Upper lobe of right lung (tissue), 1 donor: ENCODE measurements at places on chromosomes 3 and 15. TPM values are rescaled to one million over a fixed set of nuclear protein-coding genes. Genes with fewer than 3 reads are reported as not detected.
A peak's percentile ranks its signal among the peaks of the same experiment; 100 is the strongest.

ZMYND10 gene
- 2.8 TPM for total RNA-seq

DAZL gene
- total RNA-seq = not detected

SUCLG2 gene
- 53.8 TPM for total RNA-seq

HHATL gene
- total RNA-seq = not detected

CILP gene
- total RNA-seq = 1.1 TPM

CADM2 gene
- total RNA-seq = 0.55 TPM

IL17RE gene
- 22.6 TPM for total RNA-seq

- no peaks in the 10 kb centered on the region for H3K4me1 ChIP-seq
- no peak overlapping the region for H3K27ac ChIP-seq
- no peak overlapping the region for H3K4me3 ChIP-seq
- DNase-seq = no peak
- H3K36me3 ChIP-seq = no peaks in the 10 kb centered on the region
Observed at GRCh38 chr15:77663256-77663655, 30.5 kb upstream of the LINGO1 start.

- H3K27ac ChIP-seq = no peak overlapping the region
- DNase-seq = no peak
- H3K4me1 ChIP-seq = no peaks in the 10 kb centered on the region
- no peaks in the 10 kb centered on the region for H3K27me3 ChIP-seq
Observed at GRCh38 chr3:135383301-135383700, 582.2 kb upstream of the PPP2R3A start.

GRCh38 chr3:12545473-12545791 is at the start of gene MKRN2OS:
MKRN2OS (minus strand) TSS chr3:12545499; CDS start chr3:12545464, 35 bp downstream.
- DNase-seq = no peak
- H3K4me1 ChIP-seq = no peaks in the 10 kb centered on the region
- H3K27ac ChIP-seq = no peak within 1 kb of the TSS
- H3K27me3 ChIP-seq = no peaks in the 10 kb centered on the region
- H3K4me3 ChIP-seq = peak within 1 kb of the TSS; percentile 11

GRCh38 chr15:59873644-59874272 is 130.4 kb upstream of the FOXB1 start:
- no peaks in the 10 kb centered on the region for H3K36me3 ChIP-seq
- peaks cover 34% of the 10 kb centered on the region for H3K27me3 ChIP-seq
- no peak for DNase-seq

DNA sequence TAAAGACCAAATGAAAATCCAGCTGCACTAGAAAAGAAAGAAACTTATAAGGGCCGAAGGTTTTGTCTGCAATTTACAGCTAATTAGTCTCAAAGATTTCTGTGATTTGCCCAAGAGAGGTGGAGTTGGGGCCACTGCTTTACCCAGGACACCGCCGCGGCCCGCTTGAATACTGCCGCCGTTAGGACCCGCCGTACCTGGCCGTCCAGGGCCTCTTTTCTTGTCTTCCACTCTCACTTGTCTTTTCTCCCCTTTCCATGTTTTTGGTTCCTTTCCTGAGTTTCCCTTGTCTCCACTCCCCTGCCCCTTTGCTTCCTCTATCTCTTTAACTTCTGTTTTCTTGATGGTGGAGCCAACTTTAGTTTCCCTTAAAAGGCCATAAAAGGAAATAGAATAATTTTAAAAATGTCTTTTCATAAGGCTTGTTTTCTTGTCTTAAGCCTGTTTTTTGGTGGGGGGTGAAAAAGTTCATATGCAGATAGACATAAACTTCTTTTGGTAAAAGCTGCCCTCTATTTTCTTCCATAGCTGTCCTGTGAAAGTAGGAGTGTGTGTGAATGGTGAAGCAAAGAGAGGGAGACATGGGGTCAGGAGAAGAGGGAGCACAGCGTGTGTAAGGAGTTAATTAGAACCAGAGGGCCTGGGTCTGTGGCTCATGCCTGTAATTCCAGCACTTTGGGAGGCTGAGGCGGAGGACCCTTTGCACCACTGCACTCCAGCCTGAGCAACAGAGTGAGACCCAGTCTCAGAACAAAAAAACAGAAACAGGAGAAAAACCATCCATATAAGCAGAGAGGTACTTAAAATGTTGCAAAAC is 16.0 kb upstream of the CCNL1 start:
- H3K27ac ChIP-seq = peak overlapping the region; percentile 96
- H3K4me1 ChIP-seq = peaks cover 20% of the 10 kb centered on the region
- peak overlapping the region; percentile 75 for H3K4me3 ChIP-seq
- DNase-seq = peak; percentile 70

DNA sequence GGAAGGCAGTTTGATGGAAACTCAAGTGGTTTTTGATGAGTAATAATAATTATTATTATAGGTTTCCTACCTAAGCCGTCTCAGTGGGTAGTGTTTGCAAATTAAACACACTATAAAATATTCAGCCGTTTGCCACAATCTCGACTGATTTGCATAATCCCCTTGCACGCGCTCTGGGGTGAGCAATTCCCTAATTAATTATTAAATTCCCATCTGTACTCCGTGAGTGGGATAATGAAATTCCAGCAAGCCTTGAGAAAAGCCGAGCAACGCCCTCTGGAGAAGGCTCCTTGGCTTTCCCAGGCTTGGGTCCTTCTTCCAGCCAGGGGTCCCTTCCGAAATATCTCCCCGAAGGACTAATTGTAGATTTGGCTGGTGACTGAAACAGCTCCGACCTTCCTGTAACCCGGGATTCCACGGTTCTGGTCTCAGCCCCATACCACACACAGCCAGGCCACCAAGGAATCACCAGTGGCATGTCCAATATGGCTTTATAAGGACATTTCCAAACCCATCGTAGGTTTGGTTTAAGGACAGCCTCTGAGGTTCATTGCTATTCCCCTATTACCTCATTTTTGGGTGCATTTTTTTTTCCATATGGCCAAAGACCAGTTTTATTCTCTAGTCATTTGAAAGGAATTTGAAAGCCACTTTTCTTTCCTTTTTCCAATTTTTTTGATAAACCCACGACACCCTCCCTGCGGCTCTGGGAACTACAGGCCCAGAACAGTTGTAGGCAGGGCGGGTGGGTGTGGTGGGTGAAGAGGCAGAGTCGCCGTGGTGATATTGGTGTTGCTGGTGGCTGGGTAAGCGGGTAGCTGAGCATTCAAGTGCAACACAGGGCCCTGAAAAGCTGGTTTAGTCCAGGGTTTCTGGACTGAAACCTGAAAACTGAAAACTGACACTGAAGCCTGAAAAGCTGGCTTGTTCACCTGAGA is 33.2 kb upstream of the RGMA start:
- no peak overlapping the region for H3K27ac ChIP-seq
- DNase-seq = no peak
- H3K36me3 ChIP-seq = no peaks in the 10 kb centered on the region
- H3K4me1 ChIP-seq = no peaks in the 10 kb centered on the region

DNA sequence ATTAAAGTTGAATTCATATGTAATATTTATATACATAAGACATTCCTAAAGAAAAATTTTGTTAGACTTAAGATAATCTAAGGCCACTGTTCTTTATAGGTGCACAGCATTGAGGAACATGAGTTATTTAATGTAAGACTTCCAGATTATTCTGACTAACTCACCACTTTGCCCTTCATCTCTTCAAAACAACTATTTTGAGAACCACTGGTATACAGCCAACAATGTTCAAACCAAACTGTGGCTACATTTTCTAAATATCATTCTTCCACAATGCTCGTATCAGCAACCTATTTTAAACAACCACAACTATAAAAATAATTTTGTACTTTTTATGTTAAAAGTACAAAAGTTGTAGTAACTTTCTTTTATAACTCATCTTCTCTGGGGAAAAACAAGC is 199.8 kb upstream of the ALCAM start:
- no peak for DNase-seq
- no peaks in the 10 kb centered on the region for H3K27me3 ChIP-seq
- H3K4me1 ChIP-seq = no peaks in the 10 kb centered on the region
- no peaks in the 10 kb centered on the region for H3K36me3 ChIP-seq
- no peak overlapping the region for H3K27ac ChIP-seq

DNA sequence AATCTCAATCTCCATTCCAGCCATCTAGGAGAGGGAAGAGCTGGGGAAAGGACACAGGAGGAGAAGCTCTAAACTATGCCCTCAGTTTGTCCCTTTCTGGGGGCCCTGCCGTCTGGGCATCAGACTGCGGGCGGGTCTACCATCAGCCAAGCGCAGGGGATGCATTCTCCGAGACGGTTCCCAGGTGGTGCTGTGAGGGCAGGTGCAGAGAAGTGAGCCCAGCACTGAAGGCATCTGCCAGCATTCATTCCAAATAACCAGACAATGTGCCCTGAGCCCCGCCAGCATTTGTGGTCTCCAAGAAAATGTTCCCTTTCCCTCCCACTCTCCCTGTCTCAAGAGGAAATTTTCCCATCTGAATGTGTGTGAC is 265.7 kb downstream of the XXYLT1 start:
- H3K36me3 ChIP-seq = no peaks in the 10 kb centered on the region
- H3K27ac ChIP-seq = no peak overlapping the region
- peak; percentile 33 for DNase-seq
- peaks cover 16% of the 10 kb centered on the region for H3K4me1 ChIP-seq

DNA sequence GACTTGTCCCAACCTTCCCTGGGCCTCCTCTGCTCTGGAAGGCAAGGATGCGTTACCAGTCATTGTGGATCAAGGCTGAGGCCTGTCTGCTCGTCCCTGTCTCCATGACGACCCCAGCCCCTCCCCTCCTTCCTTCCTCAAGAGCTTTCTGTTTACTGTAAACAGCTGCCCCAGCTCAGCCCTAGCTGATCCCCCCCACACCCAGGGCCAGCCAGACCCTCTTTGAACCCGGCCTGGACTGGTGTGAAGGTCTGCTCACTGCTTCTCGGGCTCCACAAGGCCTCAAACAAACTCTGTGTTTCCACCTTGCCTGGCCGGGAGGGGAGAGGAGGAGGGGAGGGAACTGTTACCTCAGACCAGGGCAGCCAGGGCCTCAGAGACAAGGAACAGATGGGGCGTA is 16.9 kb downstream of the VPS18 start:
- H3K36me3 ChIP-seq = no peaks in the 10 kb centered on the region
- no peak overlapping the region for H3K4me3 ChIP-seq
- H3K27ac ChIP-seq = peak overlapping the region; percentile 6
- no peak for DNase-seq
- H3K4me1 ChIP-seq = peaks cover 30% of the 10 kb centered on the region

GRCh38 chr15:91102546-91103330 is 2.7 kb downstream of the SV2B start:
- no peaks in the 10 kb centered on the region for H3K36me3 ChIP-seq
- no peak overlapping the region for H3K27ac ChIP-seq
- H3K4me3 ChIP-seq = no peak overlapping the region
